ENCODE measurements at places on chromosomes 4 and X.

DNA sequence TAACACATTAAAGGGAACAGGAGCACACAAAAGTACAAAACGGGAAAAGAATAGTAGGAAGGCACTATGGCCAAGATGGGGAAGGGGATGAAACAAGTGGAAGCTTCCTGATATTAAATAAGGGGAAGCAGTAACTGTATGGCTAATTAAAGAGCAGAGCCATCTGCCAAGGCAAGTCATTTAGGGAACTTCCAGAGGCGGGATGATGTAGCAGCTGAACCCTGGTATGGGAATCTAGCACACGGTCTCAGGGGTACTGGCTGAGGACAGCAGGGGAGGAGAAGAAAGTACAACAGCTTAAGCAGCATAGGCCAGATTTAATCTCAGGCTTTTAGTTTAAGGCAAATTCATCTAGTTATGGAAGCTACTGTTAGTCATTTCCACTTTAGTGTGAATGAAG, 59.1 kb downstream of the IGFBP7 start:
- DNase-seq, result no peak

- no peak for DNase-seq
These were observed 102.5 kb upstream of the GALNTL6 start for GRCh38 chr4:171710743-171711142.

- no peak for DNase-seq
These were observed 1046.5 kb downstream of the FAT4 start for GRCh38 chr4:126361287-126361686.

GRCh38 chrX:110588164-110588563, 207.5 kb downstream of the CHRDL1 start:
- no peak for DNase-seq

DNA sequence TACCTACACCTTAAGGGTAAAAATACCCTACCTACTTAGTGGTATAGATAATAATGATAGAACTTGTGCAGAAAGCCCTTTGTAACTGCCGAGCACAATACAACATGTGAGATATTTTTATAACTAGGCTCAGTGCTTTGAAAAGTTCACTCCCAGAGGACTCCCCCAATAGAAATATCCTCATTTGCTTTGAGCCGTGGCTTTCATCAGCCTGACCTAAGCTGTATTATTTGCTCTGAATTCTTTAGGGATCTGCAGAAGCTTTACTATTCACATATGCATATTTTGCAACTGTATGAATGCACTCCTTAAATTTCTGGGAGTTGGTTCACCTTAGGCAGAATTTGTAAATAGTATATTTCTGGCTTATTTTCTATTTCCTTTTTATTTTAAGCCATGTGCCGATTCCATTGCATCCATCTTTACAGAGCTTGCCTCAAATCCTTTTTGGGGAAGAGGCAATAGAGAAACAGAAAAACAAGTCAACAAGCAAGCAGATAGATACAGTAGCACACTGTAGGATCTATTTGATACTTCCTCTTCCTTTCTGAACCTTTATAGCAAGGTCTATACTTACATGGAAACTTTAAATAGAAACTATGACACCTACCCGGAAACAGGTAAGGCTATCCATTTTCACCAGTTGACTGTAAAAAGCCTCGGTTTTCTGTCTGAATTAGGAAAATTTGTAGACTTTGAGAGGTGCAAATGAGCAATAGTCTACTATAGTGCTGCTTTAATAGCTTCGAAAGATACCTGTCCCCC, 242.5 kb upstream of the VCX3A start:
- DNase-seq, result no peak

- DNase-seq, result no peak
These were observed 28.8 kb upstream of the SCOC start for GRCh38 chr4:140344621-140345020.

DNA sequence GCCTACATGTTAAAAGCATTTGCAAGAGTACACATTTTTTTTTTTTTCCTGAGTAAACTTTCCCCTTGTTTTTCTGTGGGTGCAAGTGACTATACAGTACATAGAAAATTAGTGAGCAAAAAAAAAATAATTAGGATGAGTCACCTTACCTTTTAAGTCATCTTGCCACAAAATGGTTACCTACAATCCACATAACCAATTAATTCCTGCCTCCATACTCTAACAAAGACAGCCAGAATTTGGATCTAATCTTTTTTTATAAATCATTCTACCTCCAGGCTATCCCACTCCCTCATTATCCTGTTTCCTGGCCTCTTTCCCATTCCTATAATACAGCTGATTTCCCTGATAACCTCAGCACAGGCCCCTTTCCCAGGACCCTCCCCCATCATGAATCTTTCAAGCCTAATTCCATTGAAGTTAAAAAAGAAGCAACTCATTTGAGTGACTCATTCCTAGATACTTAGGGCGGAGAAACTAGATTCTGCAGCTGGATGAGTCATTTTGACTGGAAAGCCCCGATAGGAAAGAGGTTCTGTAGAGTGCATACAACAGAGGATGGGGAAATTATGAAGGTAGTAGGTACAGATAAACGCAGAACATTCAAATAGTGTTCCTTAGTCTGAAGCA, 128.2 kb downstream of the C4orf51 start:
- peak; percentile 86 for DNase-seq

GRCh38 chr4:4446434-4446833, 59.5 kb downstream of the NSG1 start:
- no peak for DNase-seq

- DNase-seq, result peak; percentile 58
These were observed 15.0 kb upstream of the STS start for GRCh38 chrX:7132335-7133049.

- DNase-seq, result peak; percentile 45
These were observed 40.6 kb downstream of the ARHGAP10 start for GRCh38 chr4:147772459-147772969.

- no peak for DNase-seq
These were observed 82.2 kb upstream of the BMP2K start for GRCh38 chr4:78693777-78694456.

DNA sequence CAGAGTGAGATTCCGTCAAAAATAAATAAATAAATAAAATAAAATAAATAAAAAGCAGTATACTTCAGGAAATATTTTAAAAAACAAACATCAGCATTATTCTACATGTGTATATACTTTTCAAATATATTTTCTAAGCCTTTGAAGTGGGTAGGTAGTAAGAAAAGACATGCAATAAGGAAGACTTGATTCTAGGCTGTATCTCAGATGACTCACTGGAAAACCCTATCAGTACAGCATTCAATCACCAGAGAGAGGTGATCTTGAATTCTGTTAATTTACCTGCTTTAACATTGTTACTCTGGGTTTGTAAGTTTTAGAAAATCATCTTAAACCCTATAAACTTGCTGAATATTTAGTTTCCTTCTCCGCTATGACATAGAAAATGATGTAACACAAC, 106.6 kb upstream of the NAP1L5 start:
- no peak for DNase-seq

GRCh38 chrX:50643525-50644137, 170.4 kb downstream of the SHROOM4 start:
- DNase-seq, result no peak

DNA sequence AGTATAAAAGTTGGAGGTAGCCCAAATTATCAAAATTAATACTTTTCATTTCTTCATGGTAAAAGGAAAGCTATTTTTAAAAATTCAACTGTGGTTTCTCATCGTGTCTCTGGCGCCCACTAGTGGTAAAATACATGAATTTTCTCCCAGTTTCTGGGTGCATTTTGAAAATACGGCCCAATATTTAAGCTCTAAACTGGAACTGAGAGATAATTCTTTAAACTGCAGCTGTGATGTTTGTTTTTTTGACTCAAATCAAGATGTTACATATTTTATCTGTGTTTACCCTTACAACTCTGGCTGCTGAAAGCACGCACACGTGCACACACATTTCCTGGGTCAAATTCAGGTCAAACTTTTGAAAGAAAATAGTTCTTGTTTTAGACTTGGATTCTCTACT, 123.9 kb upstream of the ACSL4 start:
- peak; percentile 25 for DNase-seq

DNA sequence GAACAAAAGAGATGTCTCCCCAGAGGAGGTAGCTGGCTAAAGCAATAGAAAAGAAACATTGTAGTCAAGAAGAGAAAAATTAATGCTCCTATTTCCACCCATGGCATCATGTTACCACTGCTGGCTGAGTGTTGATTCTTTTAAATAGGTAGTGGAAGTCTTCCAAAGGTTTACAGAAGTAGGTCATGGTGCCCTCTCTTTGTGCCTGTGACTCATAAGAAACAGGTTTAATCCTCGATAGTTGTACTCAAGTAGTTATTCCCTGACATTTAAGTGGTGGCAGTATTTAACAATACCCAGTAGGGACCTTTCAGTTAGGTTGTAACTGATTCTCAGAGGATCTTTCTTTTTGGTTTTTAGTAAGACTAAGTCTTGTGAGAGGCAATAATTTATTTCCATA, 247.8 kb downstream of the TEX13A start:
- DNase-seq, result no peak

DNA sequence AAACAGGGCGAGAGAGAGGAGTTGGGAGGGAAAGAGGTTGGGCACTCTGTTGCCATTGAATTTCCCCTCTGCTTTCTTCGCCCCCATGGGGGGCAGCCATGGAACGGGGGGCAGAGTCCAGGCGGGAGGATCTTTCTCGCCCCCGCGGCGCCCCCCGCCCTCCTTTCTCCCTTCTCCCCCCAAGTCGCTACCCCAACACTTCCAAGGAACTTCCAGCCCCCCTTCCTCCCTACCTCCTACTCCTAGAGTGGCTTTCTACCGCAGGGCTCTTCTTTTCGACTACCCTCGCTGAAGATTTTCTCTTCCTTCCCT, 594 bp upstream of the STAG2 start:
- DNase-seq, result no peak

DNA sequence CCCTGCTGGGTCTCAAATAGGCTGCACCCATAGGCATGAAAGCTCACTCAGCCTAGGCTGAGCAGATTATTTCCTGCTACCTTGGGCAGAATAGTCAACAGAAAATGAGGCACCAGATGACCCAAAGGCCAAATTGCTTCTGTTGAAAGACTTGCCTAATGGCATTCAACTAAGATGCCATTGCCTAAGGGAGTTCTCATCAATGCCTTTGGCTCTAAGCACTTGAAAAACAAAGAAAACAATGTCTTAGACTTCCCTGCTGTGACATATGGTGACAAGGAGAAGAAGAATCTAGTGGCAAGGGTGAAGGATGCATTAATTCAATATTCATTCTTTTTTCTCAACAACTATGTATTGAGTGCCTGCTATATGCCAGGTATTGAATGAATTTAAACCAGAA, 25.7 kb upstream of the PCDH19 start:
- no peak for DNase-seq

- no peak for DNase-seq
These were observed 70.6 kb upstream of the CENPE start for GRCh38 chr4:103268746-103269145.

GRCh38 chr4:67892905-67893304, 9.1 kb upstream of the TMPRSS11D start:
- no peak for DNase-seq

- no peak for DNase-seq
These were observed 22.8 kb upstream of the SEC24B start for GRCh38 chr4:109410776-109411175.

GRCh38 chr4:122814426-122814825, 12.2 kb upstream of the FGF2 start:
- DNase-seq, result no peak

- DNase-seq, result no peak
These were observed 338.6 kb upstream of the ZFP42 start for GRCh38 chr4:187656959-187657358.

GRCh38 chrX:118356154-118356701, 10.3 kb downstream of the WDR44 start:
- no peak for DNase-seq

DNA sequence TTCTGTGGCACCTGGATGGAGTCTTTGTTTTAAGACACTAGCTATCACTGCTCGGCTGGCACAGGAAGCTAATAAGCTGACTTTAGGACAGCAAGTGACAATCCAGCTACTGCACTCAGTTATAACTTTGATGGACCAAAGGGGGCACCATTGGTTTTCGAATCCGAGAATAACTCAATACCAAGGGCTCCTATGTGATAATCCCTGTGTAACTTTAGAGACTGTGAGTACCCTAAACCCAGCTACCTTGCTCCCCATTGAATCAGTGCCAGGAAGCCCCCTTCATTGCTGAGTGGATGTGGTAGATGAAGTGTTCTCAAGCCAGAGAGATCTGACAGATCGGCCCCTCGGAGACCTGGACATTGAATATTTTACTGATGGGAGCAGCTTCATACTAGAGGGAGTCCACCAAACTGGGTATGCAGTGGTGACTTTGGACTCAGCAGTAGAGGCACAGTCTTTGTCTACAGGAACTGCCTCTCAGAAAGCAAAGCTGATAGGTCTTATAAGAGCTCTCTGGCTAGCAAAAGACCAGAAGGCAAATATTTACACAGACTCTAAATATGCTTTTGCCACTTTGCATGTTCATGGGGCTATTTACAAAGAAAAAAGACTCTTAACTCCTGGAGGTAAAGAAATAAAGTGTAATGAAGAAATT, 35.5 kb upstream of the UGT2B7 start:
- DNase-seq, result no peak

- no peak for DNase-seq
These were observed 4.0 kb upstream of the PRDM5 start for GRCh38 chr4:120926358-120927025.

DNA sequence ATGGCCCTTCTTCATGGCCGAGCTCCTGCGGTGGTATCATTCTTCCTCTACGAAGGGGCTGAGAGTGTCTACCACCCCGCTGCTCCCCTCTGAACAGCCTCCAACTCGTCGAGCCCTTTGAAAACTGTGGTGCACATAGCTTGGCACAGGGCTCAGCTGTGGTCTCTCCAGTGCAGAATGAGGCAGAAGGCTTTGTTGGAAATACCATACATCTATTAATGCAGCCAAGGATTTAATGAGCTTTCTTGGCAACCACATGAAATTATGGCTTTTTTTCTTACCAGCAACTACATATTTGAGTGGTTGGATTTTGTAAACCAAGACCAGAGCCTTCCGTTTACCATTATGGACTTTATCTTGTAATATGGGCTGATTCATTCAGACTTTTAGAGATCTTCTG, 61.7 kb upstream of the CBR4 start:
- DNase-seq, result no peak

GRCh38 chr4:95537863-95538488, 10.8 kb downstream of the UNC5C start:
- no peak for DNase-seq

GRCh38 chr4:184167576-184167975, 50.1 kb downstream of the ENPP6 start:
- DNase-seq, result no peak

GRCh38 chrX:54509400-54509799, 13.4 kb upstream of the FGD1 start:
- no peak for DNase-seq

Data from ACHN (cell line).